GM23338 (cell line): ENCODE measurements at places on chromosomes 12 and 14. TPM values are rescaled to one million over a fixed set of nuclear protein-coding genes. Genes with fewer than 3 reads are reported as not detected.

The VDR gene
- 1.1 and 1.4 TPM in 2 replicates for total RNA-seq

DNA sequence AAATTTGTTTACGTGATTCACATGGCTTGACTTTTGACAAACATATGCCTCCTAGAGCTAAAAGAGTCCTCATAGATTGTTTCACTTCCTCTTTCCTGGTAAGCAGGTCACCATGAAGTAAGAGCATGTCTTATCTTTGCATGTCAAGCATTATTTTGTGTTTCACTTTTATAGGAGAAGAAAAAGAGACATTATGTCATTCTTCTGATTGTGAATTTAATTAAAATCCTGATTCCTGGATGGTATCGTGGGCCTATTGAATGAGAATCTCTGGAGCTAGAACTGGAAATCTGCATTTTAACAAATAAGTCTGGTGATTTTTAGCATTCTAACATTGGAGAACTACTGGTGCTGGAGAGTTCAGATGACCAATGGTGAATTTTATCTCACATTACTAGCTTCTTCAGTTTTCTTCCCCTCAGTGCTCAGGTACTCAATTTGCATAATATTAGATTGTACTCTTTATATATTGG is 218.6 kb upstream of the ATP2B1 start:
- DNase-seq = no peak

- DNase-seq = no peak
Measured at GRCh38 chr14:19823765-19824164, 20.2 kb downstream of the OR4N2 start.

DNA sequence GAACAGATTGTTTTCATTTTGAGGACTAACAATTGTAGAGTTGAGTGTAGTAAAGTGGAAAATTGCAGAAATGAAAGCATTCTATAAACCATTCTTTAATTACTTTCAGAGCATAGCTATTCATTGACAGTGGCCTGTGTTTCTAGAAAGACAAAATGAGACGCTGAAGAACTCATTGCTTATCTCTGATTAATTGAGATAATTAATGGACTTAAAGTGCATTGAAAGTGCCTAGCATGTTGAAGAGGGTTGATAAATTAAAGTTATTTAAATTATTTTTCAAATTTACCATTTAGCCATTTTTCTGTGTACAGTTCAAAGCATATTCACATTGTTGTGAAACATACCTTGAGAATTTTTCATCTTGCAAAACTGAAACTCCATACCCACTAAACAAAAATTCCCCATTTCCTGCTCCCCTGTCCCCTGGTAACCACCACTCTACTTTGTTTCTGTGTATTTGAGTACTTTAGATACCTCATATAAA is 57.4 kb downstream of the DAAM1 start:
- no peak for DNase-seq

GRCh38 chr12:78002878-78003277 is 172.2 kb downstream of the NAV3 start:
- DNase-seq = no peak

- DNase-seq = peak; percentile 96
Measured at GRCh38 chr12:49388682-49389386, 21.6 kb downstream of the SPATS2 start.

DNA sequence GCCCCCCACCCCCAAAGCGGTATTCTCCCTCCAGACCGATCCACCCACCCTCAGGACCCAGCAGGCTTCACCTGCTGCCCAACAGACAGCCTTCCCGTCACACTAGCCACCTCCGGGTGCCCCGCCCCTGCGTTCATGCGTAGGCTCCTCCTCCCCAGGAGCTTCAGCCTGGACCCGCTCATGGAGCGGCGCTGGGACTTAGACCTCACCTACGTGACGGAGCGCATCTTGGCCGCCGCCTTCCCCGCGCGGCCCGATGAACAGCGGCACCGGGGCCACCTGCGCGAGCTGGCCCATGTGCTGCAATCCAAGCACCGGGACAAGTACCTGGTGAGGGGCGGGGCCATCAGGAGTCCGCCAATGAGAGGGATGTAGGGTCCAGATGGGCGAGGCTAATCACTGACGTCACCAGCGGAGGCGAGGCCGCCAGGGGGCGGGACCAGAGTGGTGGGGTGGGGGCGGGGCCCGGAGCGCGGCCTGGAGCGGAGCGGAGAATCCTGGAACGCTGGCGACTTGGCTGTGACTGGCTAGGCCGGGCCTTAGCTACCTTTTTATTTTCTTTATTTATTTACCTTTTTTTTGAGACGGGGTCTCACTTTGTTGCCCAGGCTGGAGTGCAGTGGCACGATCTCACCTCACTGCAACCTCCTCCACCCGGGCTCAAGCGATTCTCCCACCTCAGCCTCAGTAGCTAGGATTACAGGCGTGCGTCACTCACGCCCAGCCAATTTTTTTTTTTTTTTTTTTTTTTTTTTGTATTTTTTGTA is 4.4 kb downstream of the TNS2 start:
- DNase-seq = peak; percentile 99

- no peak for DNase-seq
Measured at GRCh38 chr12:24460099-24460498, 488.8 kb downstream of the BCAT1 start.

DNA sequence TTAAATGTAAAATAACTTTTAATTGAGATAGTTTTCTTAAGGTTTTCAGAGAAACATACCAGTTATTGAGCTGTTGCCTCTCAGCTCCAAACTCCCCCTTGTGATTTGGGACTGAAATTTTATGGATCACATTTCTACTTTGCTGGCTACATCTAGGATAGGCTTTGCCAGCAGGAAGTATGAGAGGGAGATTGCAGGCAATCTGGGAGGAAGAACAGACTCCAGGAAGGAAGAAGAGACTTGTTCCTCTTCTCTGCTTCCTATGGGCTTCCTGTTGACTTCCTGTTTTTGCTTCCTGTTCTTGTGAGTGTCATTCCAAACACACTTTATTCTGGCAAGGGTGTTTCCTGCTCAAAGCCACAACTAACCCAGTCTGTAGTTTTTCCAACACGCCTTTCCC is 312.9 kb downstream of the ITPR2 start:
- no peak for DNase-seq
